Stomach (tissue), 19 donors: ENCODE measurements at places on chromosomes 6 and 20.
A peak's percentile ranks its signal among the peaks of the same experiment; 100 is the strongest.

DNA sequence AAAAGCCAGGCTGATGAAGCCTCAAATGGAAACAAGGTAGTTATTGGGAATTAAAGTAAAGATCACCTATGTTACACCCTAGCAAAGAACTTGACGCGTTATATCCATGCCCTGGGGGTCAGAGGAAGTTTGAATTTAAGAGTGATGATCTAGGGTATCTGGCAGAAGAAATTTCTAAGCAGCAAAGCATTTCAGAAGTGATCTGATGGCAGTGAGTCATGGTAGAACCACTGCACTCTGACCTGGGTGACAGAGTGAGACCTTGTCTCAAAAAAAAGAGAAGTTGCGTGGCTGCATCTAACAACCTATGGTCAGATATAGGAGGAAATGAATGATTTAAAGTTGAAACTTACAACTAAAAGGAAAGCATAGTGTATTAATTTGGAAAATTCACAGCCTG, 45.2 kb downstream of the SCP2D1 start:
- no peak for DNase-seq

GRCh38 chr20:44050925-44051660, 135.9 kb downstream of the JPH2 start:
- DNase-seq: no peak

- peak; percentile 86 for DNase-seq
Observed at GRCh38 chr6:26250698-26251044, 114.3 kb upstream of the BTN3A2 start.

DNA sequence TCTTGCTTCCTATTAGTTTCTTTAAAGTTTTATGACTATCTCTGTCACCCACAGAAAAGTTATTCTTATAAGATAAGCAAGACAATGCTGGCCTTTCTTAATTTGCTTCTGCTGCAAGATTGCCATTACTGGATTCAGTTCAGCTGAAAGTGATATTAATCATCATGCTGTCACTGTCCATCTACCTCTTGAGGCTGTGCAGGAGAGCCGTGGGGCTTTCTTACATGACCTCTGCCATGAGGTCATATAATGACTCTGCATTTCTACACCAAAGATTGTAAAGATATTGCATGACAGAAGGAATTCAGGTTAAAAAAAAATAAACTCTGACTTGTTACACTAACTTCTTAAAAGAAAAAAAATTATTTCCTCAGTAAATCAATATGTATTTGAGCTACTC, 106.9 kb downstream of the TRDN start:
- DNase-seq: no peak

DNA sequence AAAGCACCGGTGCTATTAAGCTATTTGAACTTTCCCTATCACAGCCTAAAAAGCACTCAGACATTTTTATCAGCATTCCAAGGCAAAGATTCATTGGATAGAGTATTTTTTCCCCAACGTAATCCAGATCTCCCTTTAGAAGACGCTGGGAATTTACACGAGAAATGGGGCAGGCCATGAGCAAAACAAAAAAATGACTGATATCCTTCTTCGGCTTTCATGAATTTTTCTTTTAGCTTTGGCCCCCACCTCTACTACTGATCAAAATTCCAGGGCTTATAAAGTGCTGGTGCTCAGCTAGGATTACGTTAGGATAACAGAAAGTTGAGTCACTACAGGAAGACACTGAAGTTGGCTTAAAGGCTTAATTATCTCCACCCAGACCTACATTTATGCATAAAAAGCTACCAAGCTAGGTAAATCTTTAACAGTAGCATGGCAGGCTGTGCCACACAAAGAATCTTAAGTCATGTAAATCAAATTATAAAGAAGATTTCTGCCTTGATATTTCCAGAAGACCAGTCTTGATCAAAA, 418.5 kb upstream of the BTBD3 start:
- no peak for DNase-seq

DNA sequence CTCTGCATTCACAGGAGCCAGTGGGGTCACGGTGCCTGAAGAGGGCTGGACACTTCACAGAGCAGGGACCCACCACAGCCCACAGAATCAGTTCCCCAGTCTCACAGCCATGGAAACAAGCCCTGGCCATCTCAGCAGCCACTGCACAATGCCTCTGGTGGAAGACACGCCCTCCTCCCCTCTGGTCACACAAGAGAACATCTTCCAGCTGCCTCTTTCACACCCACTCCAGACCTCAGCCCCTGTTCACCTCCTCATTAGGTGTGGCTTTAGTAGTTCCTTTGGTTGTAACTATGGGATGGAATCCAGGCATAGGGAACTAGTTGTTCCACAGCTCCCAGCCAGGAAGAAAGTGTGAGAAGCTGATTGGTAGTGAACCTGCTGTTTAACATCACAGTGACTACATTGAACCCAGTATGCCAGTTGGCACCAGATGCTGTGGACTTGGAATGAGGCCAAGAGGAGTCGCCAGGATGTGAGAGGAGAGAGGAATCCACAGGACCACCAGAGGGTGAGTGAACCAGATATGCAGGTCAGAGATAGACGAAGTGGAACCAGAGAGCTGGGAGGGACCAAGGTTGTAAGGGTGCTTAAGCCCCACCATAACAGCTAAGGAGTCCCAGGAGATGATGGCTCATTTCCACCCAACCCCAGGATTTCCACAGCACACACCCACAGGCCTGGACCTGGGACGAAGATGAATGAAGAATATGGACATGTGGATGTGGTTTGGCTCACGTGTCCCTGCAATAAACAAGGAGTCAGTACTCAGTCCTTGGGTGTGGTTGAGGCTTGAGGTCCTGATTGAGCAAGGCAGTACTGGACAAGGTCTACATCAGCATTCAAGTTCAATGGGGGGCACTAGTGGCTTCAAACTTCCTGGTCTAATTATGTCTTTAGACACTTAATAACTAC, 8.8 kb upstream of the BTN3A3 start:
- no peak for DNase-seq

GRCh38 chr20:60131375-60131774, 173.2 kb downstream of the CDH26 start:
- no peak for DNase-seq

- DNase-seq: peak; percentile 59
Observed at GRCh38 chr6:2733324-2733723, 17.4 kb downstream of the MYLK4 start.

- DNase-seq: no peak
Observed at GRCh38 chr20:33412484-33412838, 11.1 kb upstream of the CDK5RAP1 start.

DNA sequence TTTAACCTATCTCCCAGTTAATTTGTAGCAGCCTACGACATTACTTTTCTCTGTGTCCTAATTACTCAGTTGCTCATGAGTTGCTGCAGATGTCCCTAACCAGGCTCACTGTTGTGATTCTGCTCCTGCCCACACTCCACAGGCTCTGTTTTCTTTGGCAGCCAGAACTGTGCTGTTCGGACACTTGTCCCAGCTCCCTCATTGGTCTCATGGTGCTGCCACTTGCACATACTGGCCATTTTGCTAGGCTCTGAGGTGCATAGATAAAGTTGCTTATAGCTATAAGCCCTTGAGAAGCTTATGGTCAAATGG, 55.0 kb downstream of the NOX3 start:
- DNase-seq: no peak

- peak; percentile 19 for DNase-seq
Observed at GRCh38 chr20:29298759-29299613, 1958.5 kb upstream of the DEFB115 start.

DNA sequence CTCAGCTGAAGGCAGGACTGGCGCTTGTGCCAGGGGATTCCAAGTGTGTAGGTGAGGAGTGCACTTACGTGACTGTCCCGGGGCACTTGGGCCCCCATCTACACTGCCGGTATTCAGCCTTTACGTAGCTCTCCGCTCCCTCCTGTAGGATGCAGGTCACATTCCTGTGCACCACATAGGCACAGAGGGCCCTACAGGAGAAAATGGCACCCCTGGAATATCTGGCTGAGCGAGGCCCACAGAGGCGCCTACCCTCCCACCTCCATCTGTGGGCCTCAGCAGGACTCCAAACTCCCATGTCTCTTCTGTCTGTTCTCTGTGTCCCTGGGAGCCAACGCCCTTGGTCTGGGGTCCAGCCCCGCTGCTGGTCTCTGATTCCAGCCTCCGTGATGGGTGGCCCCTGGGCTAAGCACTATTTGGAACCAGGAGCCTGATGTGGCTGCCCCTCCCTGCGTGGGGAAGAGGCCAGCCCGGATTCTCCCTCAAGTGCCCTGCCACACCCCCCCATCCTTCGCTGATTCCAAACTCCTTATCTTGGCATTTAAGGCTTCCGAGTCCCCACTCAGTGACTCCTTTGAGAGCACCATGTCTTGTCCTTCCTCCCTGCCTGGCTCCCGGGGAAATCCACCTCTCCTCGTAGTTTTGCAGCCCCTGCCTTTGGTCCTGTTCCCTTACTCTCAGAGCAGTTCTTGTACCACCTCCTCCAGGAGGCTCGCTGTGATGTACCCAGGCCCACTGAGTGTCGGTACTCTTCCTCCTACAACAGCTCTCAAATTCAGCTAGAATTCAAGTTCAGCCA, 1.5 kb downstream of the EMILIN3 start:
- DNase-seq: no peak

- DNase-seq: no peak
Observed at GRCh38 chr20:16842486-16843120, 94.4 kb downstream of the OTOR start.

DNA sequence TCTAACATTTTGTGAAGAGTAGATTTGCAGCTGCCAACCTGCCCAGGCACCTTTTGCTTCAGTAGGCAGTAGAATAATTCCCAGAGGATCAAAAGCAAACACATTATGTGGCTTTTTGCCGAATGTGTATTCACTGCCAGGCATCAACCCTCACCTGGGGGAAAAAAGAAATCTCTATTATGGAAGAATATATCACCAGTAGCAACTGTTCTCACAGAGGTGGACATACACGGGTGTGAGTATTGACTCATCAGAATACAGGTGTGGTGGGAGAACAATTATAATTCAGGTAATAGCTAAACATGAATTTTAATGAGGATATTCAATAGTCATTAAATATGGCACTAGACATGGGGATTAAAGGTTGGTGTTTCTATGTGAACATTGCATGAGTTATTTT, 910.7 kb downstream of the TFAP2A start:
- no peak for DNase-seq

GRCh38 chr20:53940907-53941545, 129.4 kb downstream of the BCAS1 start:
- DNase-seq: no peak

- DNase-seq: peak; percentile 17
Observed at GRCh38 chr6:34867484-34867883, 20.4 kb downstream of the TAF11 start.

- no peak for DNase-seq
Observed at GRCh38 chr6:167098825-167099225, 24.1 kb upstream of the CCR6 start.

GRCh38 chr6:136742125-136742524, 50.2 kb downstream of the MAP3K5 start:
- no peak for DNase-seq

DNA sequence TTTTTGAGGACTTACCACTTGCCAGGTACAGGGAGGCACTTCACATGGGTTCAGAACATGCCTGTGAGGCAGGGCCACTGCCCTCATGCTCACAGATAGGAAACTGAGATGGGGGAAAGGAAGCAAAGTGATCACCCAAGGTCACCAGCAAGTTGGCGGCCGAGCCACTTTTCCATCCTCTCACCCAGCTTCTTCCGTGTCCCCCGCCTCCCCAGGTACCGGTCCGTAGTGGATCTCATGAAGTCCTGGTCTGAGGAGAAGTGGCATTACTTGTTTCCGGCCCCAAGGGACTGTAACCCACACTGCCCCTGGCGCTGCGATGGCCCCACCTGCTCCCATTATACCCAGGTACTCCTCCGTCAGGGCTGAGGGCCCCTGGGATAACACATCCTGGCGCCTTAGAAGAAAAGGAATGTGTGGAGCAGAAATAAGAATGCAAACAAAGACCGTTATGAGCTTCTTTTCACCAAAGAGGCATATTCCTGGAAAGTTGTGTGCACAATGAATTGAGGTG, 6.4 kb downstream of the R3HDML start:
- no peak for DNase-seq

GRCh38 chr6:27838945-27839625, 73.1 kb downstream of the OR2B2 start:
- DNase-seq: peak; percentile 72

GRCh38 chr6:100461278-100461916, 3.3 kb downstream of the SIM1 start:
- DNase-seq: peak; percentile 39

DNA sequence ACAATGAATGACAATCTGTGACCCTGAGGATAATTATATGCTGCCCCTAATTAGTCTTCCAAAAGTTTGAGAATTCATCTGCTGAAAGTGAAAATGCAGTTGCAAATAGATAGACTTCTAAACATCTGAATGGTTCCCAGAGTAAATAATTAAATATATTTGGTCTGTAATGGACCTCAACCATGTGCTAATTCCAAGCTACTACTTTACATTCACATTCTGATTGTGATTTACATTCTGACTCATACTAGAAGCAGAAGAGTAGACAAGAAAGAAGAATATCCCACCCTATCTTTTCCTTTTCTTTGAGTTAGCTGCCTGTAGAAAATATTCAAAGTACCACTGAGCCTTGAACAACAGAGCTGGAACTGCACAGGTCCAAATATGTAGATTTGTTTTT, 80.8 kb downstream of the PTPRK start:
- no peak for DNase-seq

- no peak for DNase-seq
Observed at GRCh38 chr6:139277161-139277560, 14.6 kb downstream of the TXLNB start.

DNA sequence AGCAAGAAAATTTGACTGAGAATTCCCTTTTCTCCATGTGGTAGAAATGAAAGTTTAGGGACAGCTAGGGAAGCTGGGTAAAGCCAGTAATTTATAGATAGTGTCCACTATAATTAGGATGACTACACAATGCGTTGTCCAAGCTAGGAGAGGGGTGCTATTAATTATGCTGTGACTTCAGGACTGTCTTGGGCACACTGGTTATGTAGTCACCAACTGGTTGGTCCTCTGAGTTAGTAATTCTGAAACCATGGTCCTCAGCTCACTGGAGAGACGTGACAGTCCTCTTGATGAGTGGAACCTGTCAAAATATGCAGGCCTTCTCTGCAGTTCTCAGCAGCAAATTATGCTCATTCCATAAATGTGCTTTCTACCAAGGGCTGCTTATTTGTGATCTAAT, 94.6 kb upstream of the ENPP5 start:
- no peak for DNase-seq

GRCh38 chr6:57183336-57183735, 11.2 kb downstream of the BAG2 start:
- no peak for DNase-seq

- DNase-seq: peak; percentile 28
Observed at GRCh38 chr6:24825130-24825630, 26.5 kb upstream of the ARMH2 start.

- peak; percentile 11 for DNase-seq
Observed at GRCh38 chr6:82957171-82957867, 108.3 kb downstream of the UBE3D start.
